ENCODE measurements at places on chromosomes 3 and 15. TPM values are rescaled to one million over a fixed set of nuclear protein-coding genes. Genes with fewer than 3 reads are reported as not detected.

GOLGA6L7 gene
- total RNA-seq, result not detected

IL17RE gene
- not detected for total RNA-seq

EXD1 gene
- 0.78 TPM for total RNA-seq

NMD3 gene
- total RNA-seq, result 72.2 TPM

RPL39L gene
- 16.7 TPM for total RNA-seq

TMEM108 gene
- 27.1 TPM for total RNA-seq

Measured in occipital lobe (tissue), 3 donors.